ENCODE measurements at places on chromosomes 7 and 10.

DNA sequence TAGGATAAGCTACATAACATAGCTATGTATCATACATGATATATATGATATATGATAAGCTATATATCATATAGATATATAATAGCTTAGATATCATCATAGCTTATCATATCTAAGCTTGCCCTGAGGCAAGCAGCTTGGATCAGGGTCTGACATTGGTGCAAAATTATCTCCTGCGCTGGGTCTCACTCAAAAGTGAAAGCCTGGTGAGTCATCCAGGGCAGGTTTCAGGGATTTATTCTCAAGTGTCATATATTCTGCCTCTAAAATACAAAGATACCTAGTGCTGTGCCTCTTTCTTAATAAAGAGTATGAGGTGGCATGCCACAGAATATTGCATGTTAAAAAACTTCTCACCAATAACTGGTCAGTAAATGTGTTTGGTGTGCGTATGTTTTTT lies 105.9 kb downstream of the CDC14C start:
- no peak for DNase-seq

GRCh38 chr10:101060951-101061623 lies 702 bp upstream of the KAZALD1 start:
- DNase-seq = peak; percentile 88

- no peak for DNase-seq
These were observed 315.8 kb upstream of the POM121L12 start for GRCh38 chr7:52719677-52720076.

GRCh38 chr10:75127471-75127870 lies 16.0 kb downstream of the SAMD8 start:
- DNase-seq = no peak

DNA sequence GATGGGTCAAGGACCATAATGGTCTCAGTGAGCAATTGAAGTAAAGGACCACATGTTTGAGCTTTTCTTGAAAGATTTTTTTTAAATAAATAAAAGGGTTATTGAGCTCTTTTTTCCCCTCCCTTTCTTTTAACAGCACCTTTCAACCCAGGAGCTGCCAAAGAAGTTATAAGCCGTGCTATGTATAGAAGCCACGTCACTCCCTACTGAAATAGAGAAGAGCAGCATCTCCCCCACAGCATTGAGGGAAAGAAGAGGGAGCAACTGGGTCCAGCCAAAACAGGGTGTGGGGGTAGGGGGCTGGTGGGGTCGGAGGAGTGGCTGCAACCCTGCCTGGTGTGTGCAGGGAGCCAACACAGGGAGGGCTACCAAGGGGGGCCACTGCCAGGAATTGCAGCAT lies 227.2 kb downstream of the PLXNA4 start:
- DNase-seq = no peak

GRCh38 chr10:113261611-113262091 lies 291.2 kb upstream of the HABP2 start:
- DNase-seq = no peak

GRCh38 chr7:90717296-90718060 lies 121.4 kb downstream of the CDK14 start:
- no peak for DNase-seq

DNA sequence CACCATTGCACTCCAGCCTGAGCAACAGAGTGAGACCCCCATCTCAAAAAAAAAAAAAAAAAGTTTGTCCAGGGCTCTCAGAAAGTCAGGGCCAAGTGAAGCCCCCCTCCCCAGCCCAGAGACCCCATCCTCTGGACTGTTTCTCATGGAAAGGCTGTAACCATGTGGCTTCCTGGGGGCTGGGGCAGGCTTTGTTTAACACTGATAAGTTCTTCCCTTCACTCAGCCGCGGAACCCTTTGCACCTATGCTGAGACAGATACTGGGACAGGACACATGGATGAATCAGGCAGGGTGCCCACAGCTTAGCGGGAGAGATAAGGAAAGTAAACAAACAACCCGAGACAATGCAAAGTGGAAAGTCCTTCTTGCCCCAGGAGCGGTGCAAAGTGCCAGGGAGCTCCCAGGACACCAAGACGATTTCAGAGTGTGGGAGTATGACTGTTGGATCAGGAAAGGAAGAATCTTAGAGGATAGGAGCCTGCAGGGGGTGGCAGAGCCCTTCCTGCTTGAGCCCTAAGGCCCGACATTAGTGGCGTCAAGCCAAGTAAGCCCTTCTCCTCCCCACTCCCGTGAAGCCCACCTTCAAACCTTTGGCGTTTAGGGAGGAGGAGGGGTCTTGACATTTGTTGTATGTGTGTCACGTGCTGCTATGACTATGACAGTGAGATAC lies 11.6 kb downstream of the MLXIPL start:
- no peak for DNase-seq

DNA sequence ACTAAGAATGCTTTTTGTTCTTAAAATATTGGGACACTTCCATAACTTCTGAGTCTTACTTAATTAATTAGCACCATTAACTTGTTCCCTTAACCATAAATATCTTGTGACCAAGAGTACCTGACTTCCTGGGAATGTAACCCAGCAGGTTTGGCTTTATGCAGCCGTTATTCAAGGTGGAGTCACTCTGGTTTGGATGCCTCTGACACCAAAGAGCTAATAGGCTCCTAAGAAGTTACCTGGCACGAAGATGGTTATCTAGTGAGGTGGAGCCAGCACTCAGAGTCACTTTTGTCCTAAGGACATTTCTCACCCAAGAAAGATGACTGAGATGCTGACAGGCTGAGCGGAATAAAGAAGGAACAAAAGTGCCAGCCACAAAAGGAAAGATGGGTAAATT lies 172.3 kb downstream of the C1GALT1 start:
- DNase-seq = no peak

Measured in effector CD4-positive, alpha-beta T cell (primary cell).